ENCODE measurements at places on chromosomes 2 and 18. TPM values are rescaled to one million over a fixed set of nuclear protein-coding genes. Genes with fewer than 3 reads are reported as not detected.

- no peak overlapping the region for H3K27ac ChIP-seq
- no peaks in the 10 kb centered on the region for H3K4me1 ChIP-seq
- no peaks in the 10 kb centered on the region for H3K27me3 ChIP-seq
- no peaks in the 10 kb centered on the region for H3K36me3 ChIP-seq
Observed at GRCh38 chr18:69586537-69586936, 185.8 kb downstream of the DOK6 start.

- peak overlapping the region; percentile 11 for H3K27ac ChIP-seq
- H3K4me3 ChIP-seq = no peak overlapping the region
- no peak for DNase-seq
- H3K4me1 ChIP-seq = peaks cover 13% of the 10 kb centered on the region
Observed at GRCh38 chr2:54899576-54900200, 150.6 kb downstream of the RTN4 start.

GRCh38 chr2:189013671-189014448 lies 39.7 kb downstream of the COL3A1 start:
- peak overlapping the region; percentile 60 for H3K27ac ChIP-seq
- no peaks in the 10 kb centered on the region for H3K27me3 ChIP-seq
- H3K4me1 ChIP-seq = no peaks in the 10 kb centered on the region

DNA sequence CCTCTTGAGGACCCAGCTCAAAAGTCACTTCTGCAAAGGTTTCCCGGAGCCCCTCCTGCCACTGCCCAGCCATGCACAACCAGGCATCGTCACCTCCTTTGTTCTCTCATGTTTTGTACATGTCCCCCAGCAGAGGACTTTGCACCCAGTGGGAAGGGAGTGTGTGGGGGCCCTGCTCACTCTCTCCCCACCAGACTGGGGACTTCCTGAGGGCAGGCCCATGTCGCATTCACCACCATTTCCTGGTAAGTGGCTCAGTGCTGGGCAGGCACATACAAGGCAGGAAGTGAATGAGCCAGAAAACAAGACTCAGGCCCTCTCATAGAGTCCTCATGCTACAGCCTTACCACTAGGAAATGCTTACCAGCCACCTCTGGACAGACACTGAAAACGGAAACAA lies 18.9 kb downstream of the MRPL35 start:
- no peak overlapping the region for H3K27ac ChIP-seq
- peaks cover 36% of the 10 kb centered on the region for H3K4me1 ChIP-seq
- H3K27me3 ChIP-seq = no peaks in the 10 kb centered on the region
- no peak overlapping the region for H3K4me3 ChIP-seq

The ALPG gene
- not detected for total RNA-seq

Data from transverse colon (tissue), 4 donors.